ENCODE measurements at places on chromosomes 3 and 15.
A peak's percentile ranks its signal among the peaks of the same experiment; 100 is the strongest.

GRCh38 chr3:131564812-131565211 lies 62.0 kb upstream of the MRPL3 start:
- no peak for DNase-seq

- DNase-seq = no peak
Measured at GRCh38 chr3:47565734-47566550, 12.7 kb downstream of the CSPG5 start.

- DNase-seq = peak; percentile 72
Measured at GRCh38 chr3:112043621-112044201, 9.2 kb downstream of the TMPRSS7 start.

DNA sequence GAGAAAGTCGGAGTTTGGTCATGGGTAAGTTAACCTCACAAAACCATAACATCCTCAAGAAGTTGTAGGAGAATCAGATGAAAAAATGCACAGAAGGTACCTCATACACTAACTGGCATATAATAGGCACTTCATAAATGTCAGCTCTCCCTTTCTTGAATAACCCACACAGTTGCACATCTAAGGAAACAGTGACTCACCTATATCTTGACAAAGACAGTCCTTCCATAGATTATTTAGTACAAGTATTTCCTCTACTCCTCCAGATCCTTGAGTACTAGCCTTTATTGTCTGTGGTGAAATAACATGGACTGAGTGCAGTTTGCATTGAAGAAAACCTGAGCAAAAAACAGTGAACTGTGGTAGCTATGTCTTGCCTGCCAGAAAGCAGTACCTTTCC lies 46.6 kb downstream of the MAGI1 start:
- DNase-seq = no peak

DNA sequence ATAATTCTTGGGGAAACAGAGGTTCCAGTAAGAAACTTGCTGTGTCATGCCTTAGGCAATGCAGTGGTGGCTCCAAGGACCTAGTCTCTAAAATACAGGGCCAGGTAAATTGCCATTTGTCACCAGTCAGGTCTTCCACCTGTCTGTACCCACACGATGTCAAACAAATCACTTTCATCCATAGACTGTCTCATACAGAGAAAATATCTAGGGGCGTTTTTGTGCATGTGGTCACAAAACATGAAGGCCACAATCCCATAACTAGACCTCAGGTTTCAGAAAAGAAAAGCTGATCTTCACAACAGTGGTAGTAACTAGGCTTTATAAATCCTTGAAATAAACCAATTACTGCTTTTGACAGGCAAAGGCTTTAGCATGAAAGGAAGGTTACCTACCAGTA lies 92.3 kb downstream of the SLC9A9 start:
- no peak for DNase-seq

Data from RCC 7860 (cell line).